Activated CD4-positive, alpha-beta T cell treated with anti-CD3 and anti-CD28 coated beads, Interleukin-10, Interleukin-2, amounts not matched to agents 100 ng/mL and 50 ng/mL, durations not matched to agents 16 hours and 8 hours (primary cell): ENCODE measurements at places on chromosomes 16 and 17.

- no peak for DNase-seq
Measured at GRCh38 chr17:72126575-72127486, 6.0 kb downstream of the SOX9 start.

- DNase-seq = no peak
Measured at GRCh38 chr16:77991701-77992100, 30.6 kb upstream of the CLEC3A start.

DNA sequence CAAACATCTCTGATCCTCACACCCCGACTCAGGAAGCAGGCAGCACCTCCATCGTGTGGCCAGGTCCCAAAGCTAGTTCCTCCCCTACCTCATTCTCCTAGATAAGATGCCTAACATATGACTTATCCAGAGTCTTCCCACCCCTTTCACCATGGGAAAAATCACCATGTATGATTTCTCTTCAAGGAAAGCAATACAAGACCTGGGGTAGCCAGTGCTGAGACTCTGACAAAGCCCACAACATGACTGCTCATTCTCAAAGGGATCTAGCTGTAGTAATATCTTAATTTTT is 45.1 kb downstream of the CMTM4 start:
- DNase-seq = no peak

DNA sequence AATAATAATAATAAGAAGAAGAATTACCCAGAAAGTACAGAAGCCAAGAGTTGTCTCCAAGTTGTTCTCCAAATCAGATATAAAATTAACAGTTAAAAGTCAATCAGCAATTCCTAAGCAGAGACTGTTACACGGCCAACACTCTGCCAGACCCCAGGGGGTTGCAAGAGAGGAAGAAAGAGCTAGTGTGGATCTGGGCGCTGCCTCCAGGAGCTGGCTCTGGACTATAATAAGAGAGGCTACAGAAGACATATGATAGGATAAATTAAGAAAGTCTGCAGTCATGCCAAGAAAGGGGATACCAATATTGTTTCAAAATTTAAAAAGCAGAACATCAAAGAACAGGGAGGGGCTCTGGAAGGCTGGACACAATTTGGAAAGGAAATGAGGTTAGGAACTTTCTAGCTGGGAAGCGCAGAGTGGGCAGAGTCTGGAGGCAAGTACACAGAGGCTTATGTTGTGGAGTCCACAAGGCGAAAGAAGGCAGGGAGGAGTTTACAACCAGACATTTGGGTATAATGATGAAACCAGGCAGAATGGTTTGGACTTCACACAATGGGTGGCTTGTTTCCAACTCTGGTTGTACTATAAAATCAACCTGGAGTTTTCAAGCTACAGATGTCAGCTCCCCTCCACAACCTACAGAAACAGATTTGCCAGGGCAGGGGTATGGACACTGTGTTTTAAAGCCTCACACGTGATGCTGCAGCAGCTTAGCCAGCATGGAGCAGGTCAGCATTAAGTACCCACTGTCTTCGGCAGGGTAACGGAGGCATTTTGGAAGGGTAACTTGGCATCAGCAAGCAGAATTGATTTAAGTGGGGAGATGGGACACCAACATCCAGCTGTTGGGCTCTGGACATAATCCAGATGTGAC is 49.4 kb downstream of the SLC39A11 start:
- DNase-seq = no peak

DNA sequence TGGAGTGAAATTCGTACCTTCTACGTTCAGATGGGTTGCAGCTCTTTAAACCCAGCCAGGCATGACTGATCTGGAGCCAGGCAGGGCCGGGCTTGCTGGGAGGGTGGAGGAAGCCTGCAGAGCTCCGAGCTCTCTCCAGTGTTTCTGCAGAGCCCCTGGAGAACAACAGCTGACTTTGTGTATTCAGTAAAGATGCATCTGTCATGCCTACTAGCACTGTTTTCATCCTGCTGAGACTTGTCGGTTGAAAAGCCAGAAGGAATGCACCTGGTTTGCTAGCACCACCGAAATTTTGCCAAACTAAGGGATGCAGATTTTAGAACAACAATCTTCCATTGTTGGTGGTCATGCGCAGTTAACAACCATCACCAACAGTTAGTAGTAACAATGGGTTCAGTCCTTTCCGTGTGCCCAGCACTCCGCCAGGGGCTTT is 22.4 kb upstream of the SCNN1B start:
- no peak for DNase-seq

DNA sequence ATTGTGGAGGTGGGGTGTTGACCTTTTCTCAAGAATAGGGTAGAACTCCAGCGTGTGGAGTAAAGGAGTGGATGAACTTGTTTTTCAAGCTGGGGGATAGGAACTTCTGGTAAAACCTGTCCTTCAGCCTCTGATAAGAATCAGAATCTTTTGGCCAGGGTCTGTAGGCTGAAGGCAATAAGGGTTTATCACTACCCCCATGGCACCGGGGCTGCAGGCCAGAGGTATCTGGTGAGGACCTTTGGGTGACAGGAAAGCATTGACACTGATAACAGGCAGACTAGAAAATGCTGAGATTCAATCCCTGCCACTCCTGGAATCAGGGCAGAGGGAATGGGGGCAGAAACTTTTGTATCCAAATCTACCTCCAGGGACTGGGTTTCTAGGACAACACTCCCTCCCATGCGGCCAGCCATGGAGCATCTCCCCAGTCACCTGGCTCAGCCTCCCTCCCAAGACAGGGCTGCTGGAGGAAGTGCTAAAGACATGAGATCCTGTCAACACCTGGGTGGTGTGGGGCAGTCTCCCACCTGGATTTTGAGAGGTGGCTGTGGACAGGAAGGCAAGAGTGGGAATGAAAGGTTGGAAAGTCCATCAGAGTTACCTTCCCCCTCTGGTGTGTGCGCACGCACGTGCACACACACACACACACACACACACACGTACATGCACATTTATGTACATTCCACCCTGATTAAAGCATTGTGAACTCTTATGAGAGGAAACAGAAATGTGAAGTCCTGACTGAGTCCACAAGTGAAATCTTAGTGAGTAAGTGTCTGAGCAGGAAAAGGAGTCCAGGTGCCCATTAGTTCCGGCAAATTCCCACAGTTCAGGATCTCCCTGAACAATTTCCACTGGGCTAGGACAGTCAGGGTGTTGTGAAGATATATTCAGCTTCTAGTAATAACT is 53.1 kb upstream of the MARCHF10 start:
- no peak for DNase-seq

- DNase-seq = no peak
Measured at GRCh38 chr17:37167756-37168155, 208.0 kb upstream of the C17orf78 start.

GRCh38 chr17:3959295-3959899 is 4.8 kb downstream of the ATP2A3 start:
- DNase-seq = no peak

GRCh38 chr17:31058976-31059375 is 35.8 kb upstream of the NF1 start:
- DNase-seq = no peak
